ENCODE measurements at places on chromosomes 1 and 21.

GRCh38 chr1:71881611-71882010 is 400.7 kb downstream of the NEGR1 start:
- no peak overlapping the region for H3K27ac ChIP-seq
- H3K4me1 ChIP-seq, result no peaks in the 10 kb centered on the region
- H3K4me3 ChIP-seq, result no peak overlapping the region
- H3K36me3 ChIP-seq, result no peaks in the 10 kb centered on the region

DNA sequence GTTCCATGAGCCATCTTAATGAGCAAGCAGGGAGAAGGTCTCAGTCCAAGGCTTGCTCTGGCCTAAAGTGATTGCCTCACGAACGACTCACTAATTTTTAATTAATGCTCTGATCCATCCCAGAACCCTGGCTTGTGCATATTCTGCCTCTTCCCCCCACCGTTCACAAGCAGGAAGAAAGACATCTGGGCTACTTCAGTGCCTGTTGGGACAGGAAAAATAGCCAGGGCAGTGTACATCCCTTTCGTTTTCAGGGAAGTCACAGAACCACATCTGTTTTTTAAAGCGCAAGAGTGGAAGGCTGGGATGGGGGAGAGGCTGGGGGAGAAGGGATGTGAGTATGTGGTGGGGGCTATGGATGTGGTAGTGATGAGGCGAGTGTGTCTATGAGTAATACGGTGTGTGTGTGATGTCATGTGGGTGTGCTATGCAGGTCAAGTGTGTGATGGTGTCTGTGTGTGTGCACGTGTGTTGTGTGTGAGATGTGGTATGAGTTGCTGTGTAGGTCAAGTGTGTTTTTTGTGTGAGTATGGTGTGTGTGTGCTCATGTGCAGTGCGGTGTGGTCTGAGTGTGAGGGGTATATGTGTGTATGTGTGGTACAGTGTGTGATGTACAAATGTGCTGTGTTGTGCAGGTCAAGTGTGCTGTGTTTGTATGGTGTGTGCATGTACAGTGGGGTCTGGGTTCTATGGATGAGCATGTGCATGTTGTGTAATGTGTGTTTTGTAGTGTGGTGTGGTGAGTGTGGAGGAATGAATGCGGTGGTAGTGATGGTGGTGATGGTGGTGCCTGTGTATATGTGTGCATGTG is 64.9 kb upstream of the SYT6 start:
- no peaks in the 10 kb centered on the region for H3K4me1 ChIP-seq
- H3K36me3 ChIP-seq, result no peaks in the 10 kb centered on the region
- peak overlapping the region; percentile 5 for H3K4me3 ChIP-seq
- no peak overlapping the region for H3K27ac ChIP-seq

DNA sequence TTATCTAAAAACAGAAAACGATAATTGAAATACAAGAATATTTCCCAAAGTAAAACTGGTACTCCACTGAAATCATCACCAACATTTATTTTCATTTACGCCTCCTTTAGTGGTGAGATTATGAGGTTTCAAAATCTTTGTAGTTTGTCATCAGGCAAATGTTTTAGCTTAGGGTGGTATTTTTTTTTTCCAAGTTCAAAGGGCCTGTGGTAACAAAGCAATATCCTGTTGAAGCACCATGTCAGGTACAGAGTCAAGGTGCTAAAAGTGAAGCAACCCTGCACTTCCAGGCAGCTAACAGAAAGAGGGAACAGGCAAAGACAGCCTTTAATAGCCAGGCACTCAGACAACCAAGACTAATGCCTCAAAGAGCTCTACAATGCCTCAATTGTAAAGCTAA is 89.2 kb downstream of the JAK1 start:
- H3K36me3 ChIP-seq, result no peaks in the 10 kb centered on the region
- H3K27ac ChIP-seq, result no peak overlapping the region
- H3K4me1 ChIP-seq, result no peaks in the 10 kb centered on the region
- no peak overlapping the region for H3K4me3 ChIP-seq
- no peak for DNase-seq

DNA sequence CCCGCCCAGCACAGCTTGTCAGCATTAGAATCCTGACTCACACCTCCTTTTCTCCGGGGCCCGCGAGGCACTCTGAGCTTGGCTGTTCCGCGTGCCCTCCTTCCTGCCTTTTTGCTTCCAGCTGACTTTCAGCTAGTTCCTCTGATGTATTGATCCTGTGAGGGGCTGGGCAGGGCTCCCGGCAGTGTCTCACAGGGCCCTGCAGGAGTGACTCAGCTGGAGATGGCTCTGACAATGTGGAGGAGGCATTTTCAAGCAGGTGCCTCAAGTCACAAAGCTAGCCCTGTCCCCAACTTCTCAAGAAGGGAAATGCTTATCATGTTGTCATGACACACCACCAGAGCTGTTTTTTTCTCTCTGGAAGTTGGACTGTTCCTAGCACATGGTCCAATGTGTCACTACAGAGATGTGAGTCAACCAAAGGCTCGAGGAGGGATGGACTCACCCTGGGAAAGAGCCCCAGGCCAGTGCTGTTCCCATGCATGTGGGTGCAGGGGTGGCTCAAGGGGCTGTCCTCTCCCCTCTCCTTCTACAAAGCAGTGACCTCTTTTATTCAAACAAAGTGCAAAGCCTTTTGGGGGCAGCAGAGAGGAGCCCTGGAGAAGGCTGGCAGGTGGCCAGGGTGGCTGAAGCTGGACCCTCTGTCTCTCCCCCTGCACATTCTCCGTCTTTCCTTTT is 30.6 kb downstream of the SYT6 start:
- H3K27me3 ChIP-seq, result no peaks in the 10 kb centered on the region
- DNase-seq, result no peak
- H3K4me1 ChIP-seq, result no peaks in the 10 kb centered on the region

DNA sequence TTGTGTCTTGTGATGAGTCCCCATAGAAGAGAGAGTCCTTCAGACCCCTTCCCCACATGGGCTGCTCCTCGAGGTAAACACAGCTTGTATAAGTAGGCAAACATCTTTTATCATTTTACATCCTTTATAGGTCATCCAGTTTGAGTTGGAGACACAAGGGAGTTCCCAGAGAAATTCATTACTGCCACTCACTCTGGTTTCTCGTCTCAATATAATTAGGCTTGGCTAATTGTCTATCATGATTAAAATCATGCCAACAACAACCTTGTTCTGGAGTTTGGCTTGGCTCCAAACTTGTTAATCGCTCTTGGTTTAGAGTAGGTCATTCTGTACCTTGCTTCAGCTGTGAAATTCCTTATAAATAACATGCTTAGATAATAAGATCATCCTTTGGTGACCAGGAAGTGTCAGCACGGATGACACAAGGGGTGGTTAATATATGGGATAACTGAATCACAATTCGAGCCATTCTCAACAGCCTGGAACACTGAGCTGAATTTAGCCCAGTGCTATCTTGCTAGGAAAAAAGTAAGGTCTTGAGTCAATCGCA is 70.7 kb upstream of the DAB1 start:
- H3K4me3 ChIP-seq, result no peak overlapping the region
- no peaks in the 10 kb centered on the region for H3K4me1 ChIP-seq
- DNase-seq, result no peak
- no peaks in the 10 kb centered on the region for H3K36me3 ChIP-seq

Data from neuronal stem cell (in vitro differentiated cells).